NCI-H524 (cell line): ENCODE measurements at places on chromosomes 16 and 17.

GRCh38 chr17:79176792-79177601, 102.4 kb downstream of the ENGASE start:
- peak; percentile 72 for DNase-seq

- DNase-seq, result no peak
These were observed 1.2 kb downstream of the MMP2 start for GRCh38 chr16:55480228-55480655.

DNA sequence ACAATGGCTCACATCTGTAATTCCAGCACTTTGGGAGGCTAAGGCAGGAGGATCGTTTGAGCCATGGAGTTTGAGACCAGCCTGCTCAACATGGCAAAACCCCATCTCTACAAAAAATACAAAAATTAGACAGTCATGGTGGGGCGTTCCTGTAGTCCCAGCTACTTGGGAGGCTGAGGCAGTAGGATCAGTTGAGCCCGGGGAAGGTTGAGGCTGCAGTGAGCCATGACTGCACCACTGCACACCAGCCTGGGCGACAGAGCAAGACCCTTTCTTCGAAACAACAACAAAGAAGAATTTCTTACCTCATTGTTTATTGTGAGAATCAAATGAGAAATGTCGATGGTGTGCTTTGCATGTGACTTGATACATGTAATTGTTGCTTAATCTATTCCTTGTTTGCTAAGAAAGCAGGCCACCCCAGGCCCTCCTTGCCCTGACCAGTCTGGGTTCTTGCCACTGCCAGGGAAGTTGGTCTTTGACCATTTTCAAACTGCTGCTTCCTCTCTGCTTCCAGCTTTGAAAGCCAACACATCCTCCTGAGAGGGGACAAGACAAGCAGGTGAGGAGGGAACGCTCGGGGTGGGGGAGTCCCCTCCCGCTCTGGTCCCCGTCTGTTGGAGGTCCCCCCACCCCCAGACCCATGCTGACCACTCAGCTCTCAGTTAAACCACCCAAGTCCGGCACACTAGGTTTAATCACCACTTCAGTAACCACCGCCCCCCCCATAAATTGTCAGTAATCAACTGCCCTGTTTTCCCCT, 47.3 kb upstream of the CPNE2 start:
- no peak for DNase-seq

- DNase-seq, result no peak
These were observed 9.3 kb downstream of the SAMD14 start for GRCh38 chr17:50120475-50121253.

- DNase-seq, result no peak
These were observed 6.7 kb upstream of the PHF12 start for GRCh38 chr17:28957992-28958355.

GRCh38 chr16:1492923-1493745, at the start of gene TELO2:
Gene TELO2 (plus strand): TSS chr16:1493360. CDS start chr16:1494282, 922 bp downstream.
- peak; percentile 77 for DNase-seq

DNA sequence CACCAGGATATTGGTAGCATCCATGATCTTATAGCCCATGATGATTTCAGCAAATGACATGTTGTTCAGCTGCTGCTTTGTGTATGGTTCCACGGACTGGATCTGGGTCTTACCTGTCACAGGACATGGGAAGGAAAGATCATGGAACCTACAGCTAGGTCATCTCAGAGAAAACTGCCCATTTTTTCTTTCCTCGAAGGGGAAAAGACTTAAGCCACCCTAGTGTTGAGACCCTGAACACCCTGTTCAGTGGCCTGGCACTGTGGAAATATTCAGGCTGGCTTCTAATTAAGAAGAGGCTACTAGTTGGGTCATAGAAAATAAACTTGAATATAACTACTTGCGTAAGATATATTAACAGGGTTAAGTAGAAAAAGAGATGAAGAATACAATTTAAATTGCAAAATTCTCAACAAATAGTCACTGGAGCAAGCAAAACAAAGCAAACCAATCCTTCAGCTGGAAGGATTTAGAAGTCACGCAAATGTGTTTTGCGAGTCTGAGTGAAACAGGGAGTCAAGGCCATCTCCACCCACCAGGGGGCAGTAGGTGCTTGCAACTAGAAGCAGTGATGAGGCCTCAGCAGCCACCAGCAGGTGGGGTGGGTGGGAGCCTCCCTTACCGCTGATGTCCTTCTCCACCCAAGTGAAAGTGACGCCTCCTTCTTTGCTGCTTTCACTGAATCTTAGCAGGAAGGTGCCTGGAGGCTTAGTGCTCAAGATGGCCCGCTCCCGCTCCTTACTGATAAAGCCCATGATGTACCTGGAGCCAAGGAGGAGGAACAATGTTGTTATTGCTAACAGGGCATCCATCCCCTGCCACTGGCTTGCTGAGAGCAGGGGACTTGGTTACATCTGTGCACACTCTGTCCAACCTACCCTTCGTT, 34.3 kb downstream of the STAT5A start:
- peak; percentile 95 for DNase-seq

- no peak for DNase-seq
These were observed 10.6 kb downstream of the TBX4 start for GRCh38 chr17:61462719-61463315.

- no peak for DNase-seq
These were observed 16.0 kb downstream of the RAB11FIP3 start for GRCh38 chr16:441447-441846.

GRCh38 chr16:70592106-70592571, 54.2 kb upstream of the IL34 start:
- DNase-seq, result no peak

DNA sequence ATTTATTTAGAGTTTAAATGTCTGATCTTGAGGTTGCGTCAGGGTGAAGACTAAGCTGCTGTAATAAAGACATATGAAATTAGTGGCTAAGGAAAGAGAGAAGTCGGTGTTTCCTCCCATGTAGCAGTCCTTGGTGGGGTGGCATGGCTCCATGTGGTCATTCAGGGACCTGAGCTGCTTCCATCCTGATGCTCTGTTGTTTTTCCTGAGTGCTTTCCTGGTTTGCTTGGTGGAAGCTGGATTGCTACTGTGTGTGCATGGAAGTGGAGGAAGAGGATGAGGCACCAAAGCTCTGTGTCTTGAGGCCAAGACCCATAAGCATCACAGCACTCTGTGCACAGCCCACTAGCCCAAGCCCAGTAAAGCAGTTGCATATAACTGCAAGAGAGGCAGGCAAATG, 241.8 kb upstream of the CACNG5 start:
- no peak for DNase-seq
